ENCODE measurements at places on chromosomes 3 and 15. TPM values are rescaled to one million over a fixed set of nuclear protein-coding genes. Genes with fewer than 3 reads are reported as not detected.

GRK7 gene
- total RNA-seq, result not detected

TTLL13 gene
- not detected for total RNA-seq

CADPS gene
- 7.2 TPM for total RNA-seq

OSTN gene
- not detected for total RNA-seq

LYZL4 gene
- not detected for total RNA-seq

ECE2 gene
- not detected for total RNA-seq

TNFAIP8L3 gene
- total RNA-seq, result 42.0 TPM

ISL2 gene
- not detected for total RNA-seq

GRCh38 chr15:48890375-48890972 is 12.5 kb downstream of the EID1 start:
- no peak overlapping the region for H3K27ac ChIP-seq
- no peak overlapping the region for H3K4me3 ChIP-seq
- H3K4me1 ChIP-seq, result peaks cover 5% of the 10 kb centered on the region
- no peak for DNase-seq
- no peaks in the 10 kb centered on the region for H3K36me3 ChIP-seq
- no peaks in the 10 kb centered on the region for H3K27me3 ChIP-seq

- H3K4me3 ChIP-seq, result no peak overlapping the region
- H3K27me3 ChIP-seq, result no peaks in the 10 kb centered on the region
- no peak overlapping the region for H3K27ac ChIP-seq
- H3K36me3 ChIP-seq, result no peaks in the 10 kb centered on the region
These were observed 8.6 kb downstream of the GPX1 start for GRCh38 chr3:49349348-49350114.

DNA sequence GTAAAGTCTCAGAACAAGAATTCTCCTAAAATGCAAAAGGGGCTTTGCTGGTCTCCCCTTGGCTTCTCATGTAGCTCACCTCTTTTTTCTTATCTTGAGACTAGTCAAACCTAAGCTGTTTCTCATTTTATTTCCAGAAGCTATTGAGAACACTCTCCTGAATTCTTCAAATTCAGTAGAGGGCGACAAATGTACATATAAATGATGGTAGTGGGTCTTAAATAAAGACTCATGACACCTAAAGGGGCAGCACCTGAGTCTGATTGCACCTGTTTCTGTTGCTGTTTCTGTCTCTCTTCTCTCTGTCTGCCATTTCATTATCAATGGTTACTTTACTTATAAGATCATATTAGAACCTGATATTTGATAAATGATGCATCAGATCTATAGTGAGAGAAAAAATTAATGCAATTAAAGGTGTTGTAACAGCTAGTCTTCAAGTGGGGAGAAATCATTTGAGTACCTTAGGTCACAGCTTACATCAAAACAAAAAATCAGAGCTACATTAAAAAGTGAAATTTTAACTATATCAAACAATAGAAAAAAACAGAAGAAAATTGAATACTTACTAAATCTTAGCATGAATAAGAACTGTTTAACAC is 7.0 kb downstream of the ADIPOQ start:
- no peaks in the 10 kb centered on the region for H3K36me3 ChIP-seq
- no peaks in the 10 kb centered on the region for H3K27me3 ChIP-seq
- H3K4me1 ChIP-seq, result no peaks in the 10 kb centered on the region
- no peak overlapping the region for H3K4me3 ChIP-seq
- H3K27ac ChIP-seq, result no peak overlapping the region
- DNase-seq, result no peak

GRCh38 chr3:13793451-13793850 is 86.4 kb downstream of the WNT7A start:
- no peak overlapping the region for H3K27ac ChIP-seq
- no peaks in the 10 kb centered on the region for H3K4me1 ChIP-seq
- no peak overlapping the region for H3K4me3 ChIP-seq
- H3K27me3 ChIP-seq, result no peaks in the 10 kb centered on the region

DNA sequence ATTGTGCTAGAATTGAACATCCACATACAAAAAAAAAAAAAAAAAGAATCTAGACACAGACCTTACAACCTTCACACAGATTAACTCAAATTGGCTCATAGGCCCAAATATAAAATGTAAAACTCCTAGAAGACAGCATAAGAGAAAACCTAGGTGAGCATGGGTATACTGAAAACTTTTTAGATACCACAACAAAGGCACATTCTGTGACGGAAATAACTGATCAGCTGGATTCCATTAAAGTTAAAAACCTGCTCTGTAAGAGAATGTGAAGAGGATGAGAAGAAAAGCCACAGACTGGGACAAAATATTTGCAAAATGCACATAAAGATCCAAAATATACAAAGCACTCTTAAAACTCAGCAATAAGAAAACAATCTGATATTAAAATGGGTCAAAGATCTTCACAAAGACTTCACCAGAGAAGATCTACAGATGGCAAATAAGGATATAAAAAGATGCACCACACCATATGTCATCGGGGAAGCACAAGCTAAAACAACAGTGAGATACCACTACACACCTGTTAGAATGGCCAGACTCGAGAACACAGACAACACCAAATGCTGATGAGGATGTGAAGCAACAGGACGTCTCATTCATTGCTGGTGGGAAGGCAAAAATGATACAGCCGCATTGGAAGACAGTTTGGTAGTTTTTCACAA is 167.9 kb downstream of the PDE8A start:
- H3K27me3 ChIP-seq, result no peaks in the 10 kb centered on the region
- no peaks in the 10 kb centered on the region for H3K4me1 ChIP-seq
- no peak overlapping the region for H3K4me3 ChIP-seq
- DNase-seq, result no peak
- no peaks in the 10 kb centered on the region for H3K36me3 ChIP-seq

DNA sequence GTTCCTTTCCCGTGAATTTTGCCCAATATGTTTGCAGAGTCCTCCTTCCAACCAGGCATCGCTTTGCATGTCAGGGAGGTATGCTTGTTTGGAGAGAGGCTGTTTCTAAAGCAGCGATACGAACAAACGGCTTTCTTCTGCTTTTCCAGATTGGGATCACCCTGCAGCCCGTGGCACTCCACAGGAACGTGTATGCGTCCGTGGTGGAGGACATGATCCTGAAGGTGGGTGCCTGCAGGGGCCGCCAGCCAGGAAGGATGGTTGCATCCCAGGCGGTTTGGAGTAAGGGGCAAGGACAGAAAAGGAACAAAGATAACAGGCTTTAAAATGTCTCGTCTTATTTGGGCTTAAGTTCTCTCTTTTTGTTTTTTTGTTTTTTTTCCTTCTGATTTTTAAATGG is 17.5 kb downstream of the MAP6D1 start:
- no peaks in the 10 kb centered on the region for H3K4me1 ChIP-seq
- H3K27ac ChIP-seq, result no peak overlapping the region
- no peak overlapping the region for H3K4me3 ChIP-seq
- DNase-seq, result no peak
- peaks cover 76% of the 10 kb centered on the region for H3K36me3 ChIP-seq

DNA sequence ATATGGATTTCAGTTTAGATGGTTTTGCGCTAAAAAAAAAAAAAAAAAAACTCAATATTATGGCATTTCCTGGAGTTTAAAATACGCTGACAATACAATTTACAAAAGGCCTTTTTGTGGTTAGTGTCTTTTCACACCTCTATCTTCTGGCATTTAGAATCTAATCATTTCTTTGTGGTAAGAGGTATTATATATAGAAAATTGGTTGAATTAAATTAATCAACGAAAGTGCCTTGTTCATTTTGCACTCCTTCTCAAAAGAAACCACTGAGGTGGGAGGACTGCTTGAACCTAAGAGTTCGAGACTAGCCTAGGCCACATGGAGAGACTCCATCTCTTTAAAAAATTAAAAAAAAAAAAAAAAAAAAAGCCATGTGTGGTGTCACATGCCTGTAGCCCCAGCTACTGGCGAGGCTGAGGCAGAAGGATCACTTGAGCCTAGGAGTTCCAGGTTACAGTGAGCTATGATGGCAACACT is 90.0 kb upstream of the ICE2 start:
- no peak for DNase-seq
- no peak overlapping the region for H3K4me3 ChIP-seq
- H3K27me3 ChIP-seq, result no peaks in the 10 kb centered on the region
- no peak overlapping the region for H3K27ac ChIP-seq

GRCh38 chr15:40382580-40383456 is at the start of gene KNSTRN:
Gene KNSTRN, plus strand, starts transcription at chr15:40382721. Its CDS starts 115 bp downstream, at chr15:40382836.
- H3K4me3 ChIP-seq, result peak within 1 kb of the TSS; percentile 91
- DNase-seq, result peak; percentile 81
- H3K4me1 ChIP-seq, result peaks cover 10% of the 10 kb centered on the region
- H3K36me3 ChIP-seq, result no peaks in the 10 kb centered on the region
- H3K27me3 ChIP-seq, result no peaks in the 10 kb centered on the region
- H3K27ac ChIP-seq, result no peak within 1 kb of the TSS

DNA sequence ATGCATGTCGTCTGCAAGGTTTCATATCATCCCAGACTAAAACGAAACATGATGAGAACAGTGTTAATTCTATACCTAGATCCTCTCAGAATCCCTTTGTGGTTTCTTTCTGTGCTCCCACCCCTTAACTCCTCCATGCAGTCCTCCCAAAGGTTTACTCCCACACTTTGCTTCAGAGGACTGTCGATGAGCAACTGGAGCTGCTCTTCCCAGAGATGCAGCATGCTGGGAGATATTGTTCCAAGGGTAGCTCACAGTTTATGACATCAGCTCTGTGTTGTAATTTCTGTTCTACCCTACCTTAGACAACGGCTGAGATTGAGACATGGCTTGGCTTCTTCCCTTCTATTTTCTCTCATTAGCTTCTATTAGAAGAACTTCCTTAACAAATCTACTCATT is 313.0 kb upstream of the COL8A1 start:
- no peak overlapping the region for H3K4me3 ChIP-seq
- no peak for DNase-seq
- H3K4me1 ChIP-seq, result peaks cover 2% of the 10 kb centered on the region
- H3K27ac ChIP-seq, result no peak overlapping the region
- no peaks in the 10 kb centered on the region for H3K27me3 ChIP-seq
